NCI-H82 (cell line): ENCODE measurements at places on chromosomes 2 and 18.

DNA sequence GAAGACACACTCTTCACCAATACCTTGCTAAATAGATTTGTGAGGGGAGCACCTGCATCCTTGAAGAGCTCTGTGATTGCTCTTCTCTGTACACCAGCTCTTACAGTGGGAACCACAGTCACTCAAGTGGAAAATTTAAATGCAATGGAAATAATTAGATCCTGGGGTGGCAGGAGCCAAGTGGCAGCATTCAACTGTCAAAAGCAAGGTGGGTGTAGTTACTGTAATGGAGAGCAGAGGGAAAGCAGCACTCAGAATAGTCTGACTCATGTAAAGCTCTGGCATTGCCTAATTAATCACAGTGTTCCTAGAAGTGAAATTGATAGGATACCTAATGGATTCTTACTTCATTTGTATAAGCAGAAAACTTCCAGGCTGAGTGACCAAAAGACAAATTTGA is 245.8 kb downstream of the KCNE4 start:
- DNase-seq = peak; percentile 15

GRCh38 chr2:37652199-37652640 is 19.2 kb downstream of the CDC42EP3 start:
- DNase-seq = no peak

GRCh38 chr2:195343540-195343939 is 313.5 kb upstream of the SLC39A10 start:
- no peak for DNase-seq

DNA sequence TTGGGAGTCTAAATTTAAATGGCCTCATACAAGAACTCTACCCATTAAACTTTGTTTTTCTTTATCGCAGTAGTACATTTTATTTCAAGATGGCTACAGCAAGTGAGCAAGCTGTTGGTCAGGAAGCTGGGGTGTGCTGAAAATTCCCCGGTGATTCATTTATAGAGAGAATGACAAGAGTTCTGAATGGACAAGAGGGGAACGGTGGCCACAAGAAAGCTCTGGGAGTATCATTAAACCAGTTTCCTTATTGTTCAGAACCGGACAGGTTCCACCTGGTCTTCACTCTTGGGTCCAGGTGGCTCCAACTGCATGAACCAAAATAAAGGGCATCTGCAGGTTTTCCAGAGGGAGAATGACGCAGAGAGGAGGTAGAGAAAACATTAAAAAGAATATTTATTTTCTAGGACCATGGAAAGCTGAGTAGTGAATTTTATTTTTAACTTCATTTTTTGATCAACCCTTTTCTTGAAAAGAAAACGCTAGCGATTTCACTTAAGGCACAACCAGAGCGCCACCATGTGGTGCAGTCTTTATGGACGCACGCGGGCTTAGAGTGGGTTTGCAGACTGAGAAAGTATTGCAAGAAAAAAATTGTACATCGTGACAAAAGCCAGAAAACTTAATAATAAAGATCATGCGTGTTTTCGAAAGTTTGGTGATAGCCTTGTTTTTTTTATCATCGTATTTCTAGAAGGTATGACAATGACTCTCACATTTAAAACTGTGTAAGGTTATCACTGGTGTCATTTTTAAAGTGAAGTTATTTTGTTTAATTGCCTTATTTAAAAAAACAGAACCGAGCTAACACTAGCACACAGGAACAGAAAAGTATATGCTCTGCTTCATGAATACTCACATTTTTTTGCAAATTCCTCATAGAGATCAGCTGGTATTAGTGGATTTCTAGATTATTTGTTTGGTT is 97.9 kb upstream of the NOL4 start:
- DNase-seq = peak; percentile 37

DNA sequence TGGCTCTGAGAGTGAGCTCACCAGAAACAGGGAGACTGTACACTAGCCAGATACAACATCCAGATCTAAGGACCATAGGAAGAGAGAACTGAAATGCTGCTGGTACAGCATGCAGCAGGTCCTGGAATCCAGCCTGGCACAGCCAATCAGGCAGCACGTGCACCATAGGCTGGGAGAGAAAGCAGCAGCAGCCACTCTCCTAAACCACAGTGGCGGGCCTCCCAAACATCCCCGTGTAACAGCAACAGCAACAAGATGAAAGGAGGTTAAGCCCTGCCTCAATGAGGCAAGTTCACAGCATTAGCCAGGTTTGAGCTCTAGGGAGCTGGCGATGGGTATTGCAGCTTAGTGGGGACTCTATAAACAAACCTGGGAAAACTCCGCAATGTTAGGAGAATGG is 192.0 kb downstream of the EPHA4 start:
- no peak for DNase-seq

DNA sequence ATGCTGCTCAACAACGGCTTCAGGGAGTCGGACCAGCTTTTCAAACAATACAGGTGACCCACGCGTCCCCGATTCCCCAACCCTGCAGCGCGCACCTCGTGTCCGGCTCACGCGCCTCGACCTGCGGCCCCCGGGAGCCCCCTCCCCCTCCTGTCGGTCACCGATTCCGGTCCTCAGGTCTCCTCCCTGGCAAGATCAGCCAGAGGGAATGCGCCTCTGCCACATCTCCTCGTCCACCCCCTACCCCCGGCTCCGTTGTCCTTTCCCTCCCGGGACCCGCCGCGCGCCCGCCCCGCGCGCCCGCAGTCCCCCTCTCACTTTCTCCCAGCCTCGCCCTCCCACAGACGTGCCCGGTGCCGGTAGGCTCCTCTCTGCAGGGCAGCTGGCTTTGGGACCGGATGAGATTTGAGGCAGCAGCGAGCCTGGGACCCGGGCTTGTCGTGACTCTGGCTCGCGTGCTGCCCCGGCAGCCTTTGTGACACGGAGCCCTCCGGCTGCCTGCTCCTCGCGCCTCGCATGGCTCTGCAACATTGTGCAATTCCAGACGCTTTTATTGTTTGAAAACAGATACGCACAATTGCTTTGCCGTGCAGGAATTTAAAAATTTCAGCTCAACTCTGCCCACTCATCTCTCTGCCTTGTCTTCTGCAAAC is 558 bp downstream of the TTC39C start:
- peak; percentile 69 for DNase-seq

- no peak for DNase-seq
These were observed 222.2 kb downstream of the BCL11A start for GRCh38 chr2:60331115-60331809.
